Bronchial epithelial cell (primary cell): ENCODE measurements at places on chromosomes 12 and 14.

GRCh38 chr14:88698651-88699050 is 94.1 kb downstream of the EML5 start:
- DNase-seq: peak; percentile 96

- no peak for DNase-seq
Observed at GRCh38 chr14:55433880-55434804, 6.3 kb downstream of the TBPL2 start.

- no peak for DNase-seq
Observed at GRCh38 chr12:131007031-131007739, 53.5 kb downstream of the ADGRD1 start.

GRCh38 chr12:88361493-88361892 is 218.8 kb downstream of the KITLG start:
- DNase-seq: peak; percentile 61

DNA sequence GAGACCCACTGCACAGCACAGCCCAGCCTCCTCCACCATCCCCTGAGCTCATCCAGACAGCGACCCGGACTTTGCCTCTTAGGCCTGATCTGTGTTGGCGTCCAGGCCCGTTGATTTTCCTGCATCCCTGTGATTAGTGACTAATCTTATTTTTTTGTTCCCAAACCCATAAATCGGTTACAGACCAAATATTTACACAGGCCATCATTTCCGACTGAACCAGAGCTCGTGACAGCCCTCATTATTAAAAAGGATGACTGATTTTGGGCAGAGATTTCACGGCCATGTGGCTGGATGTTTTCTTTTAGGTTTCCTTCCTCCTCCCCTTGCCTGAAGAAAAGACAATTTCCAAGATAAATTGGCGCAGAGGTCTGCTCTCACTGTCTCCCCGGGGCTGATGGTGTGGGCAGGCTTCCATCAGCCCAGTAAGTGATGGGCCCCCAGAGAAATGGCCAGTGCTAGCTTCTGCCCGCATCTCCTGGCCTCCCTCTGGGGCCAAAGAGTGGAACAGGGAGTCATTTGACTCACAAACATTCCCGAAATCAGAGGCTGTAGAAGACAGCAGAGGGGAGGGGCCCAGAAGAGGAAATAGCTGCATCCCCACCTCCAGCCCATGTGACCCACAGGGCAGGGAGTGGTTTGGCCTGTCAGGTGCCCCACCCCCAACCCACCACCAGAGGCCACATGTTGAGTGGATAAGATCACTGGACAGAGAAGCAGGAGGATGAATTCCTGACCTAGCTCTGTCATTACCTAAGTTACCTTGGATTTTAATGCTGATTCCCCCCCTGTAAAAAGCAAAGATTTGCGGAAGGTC is 283.5 kb downstream of the KSR2 start:
- no peak for DNase-seq

GRCh38 chr14:55843718-55844403 is 263.9 kb downstream of the KTN1 start:
- DNase-seq: peak; percentile 13

GRCh38 chr12:8890313-8891085 is 23.8 kb upstream of the PHC1 start:
- peak; percentile 32 for DNase-seq

- no peak for DNase-seq
Observed at GRCh38 chr12:46396826-46397225, 24.3 kb upstream of the SLC38A2 start.

- peak; percentile 77 for DNase-seq
Observed at GRCh38 chr12:67940780-67941243, 48.4 kb upstream of the IFNG-AS1 start.

DNA sequence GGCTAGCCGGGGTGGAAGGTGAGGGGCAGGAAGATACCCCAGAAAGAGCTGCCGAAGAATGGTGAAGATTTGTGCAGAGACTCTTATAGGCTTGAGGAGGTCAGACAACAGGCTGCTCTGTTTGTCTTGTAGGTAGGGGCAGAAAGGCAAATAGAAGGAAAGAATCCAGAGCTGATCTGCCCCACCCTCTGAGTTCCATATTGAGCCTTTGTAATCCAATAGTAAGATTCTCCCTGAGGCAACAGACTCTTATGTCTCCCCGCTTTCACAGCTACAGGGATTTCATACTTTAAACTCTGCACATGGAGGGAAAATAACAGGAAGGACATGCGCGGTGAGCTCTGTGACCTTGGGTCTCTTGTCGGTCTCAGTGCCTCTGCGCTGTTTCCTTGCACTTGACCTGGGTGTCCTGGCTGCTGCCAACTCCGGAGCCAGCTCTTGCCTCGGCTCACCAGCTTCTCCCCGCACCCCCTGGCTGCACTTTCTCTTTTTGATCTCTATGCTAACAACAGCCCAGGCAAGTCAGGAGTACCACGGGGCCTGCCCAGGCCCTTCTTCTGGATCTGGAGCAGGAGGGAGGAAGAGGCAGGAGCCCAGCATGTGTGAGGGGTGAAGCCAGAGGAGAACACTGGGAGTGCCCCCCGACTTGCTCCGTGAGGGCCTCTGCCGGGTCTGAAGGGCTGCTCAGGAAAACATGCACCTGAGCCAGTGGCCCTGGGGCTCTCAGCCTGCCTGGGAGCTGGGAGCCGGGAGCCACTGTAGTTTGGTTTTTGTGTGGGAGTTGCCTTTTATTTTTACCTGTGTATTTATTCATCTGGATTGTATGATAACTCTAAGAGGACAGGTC is 75.8 kb downstream of the PPP1R36 start:
- DNase-seq: peak; percentile 25

DNA sequence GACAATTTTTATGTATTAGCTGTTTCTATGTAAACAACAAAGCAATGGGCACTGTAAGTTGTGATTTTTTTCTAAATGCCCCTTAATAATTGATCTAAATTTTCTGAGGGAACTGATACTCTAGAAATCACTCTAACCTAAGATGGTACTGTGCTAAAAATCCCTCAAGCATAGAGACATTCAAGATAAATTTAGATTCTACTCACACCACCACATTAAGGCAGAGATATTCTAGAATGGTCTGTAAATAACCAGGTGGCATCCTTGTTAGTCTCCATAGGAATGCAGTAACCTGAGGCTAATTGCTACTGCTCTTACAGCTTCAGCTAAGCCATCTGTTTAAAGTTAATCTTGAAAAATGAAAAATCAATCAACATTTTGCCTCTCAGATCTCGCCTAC is 87.3 kb downstream of the SLC41A2 start:
- no peak for DNase-seq
